Bronchial epithelial cell (primary cell): ENCODE measurements at places on chromosomes 5 and 9. TPM values are rescaled to one million over a fixed set of nuclear protein-coding genes. Genes with fewer than 3 reads are reported as not detected.
A peak's percentile ranks its signal among the peaks of the same experiment; 100 is the strongest.

RGS7BP gene
- total RNA-seq = not detected in 2 replicates

DNA sequence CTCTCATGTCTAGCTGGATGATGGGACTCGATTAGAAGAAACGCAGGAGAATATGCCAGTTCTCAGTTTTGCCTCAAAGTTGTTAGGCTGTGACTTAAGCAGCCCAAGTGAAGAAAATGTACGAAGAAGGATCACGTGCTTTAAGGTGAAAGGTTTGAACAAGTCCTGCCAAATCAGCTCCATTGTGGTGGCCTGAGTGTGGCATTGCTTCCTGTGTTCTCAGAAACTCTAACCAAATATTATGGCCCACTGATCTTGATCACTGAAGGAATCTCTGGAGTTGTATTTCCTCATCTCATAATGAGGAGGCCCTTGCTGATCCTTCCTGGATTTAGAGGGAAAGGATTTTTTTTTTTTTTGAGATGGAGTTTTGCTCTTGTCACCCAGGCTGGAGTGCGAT is 44.0 kb downstream of the OTULIN start:
- DNase-seq = no peak

DNA sequence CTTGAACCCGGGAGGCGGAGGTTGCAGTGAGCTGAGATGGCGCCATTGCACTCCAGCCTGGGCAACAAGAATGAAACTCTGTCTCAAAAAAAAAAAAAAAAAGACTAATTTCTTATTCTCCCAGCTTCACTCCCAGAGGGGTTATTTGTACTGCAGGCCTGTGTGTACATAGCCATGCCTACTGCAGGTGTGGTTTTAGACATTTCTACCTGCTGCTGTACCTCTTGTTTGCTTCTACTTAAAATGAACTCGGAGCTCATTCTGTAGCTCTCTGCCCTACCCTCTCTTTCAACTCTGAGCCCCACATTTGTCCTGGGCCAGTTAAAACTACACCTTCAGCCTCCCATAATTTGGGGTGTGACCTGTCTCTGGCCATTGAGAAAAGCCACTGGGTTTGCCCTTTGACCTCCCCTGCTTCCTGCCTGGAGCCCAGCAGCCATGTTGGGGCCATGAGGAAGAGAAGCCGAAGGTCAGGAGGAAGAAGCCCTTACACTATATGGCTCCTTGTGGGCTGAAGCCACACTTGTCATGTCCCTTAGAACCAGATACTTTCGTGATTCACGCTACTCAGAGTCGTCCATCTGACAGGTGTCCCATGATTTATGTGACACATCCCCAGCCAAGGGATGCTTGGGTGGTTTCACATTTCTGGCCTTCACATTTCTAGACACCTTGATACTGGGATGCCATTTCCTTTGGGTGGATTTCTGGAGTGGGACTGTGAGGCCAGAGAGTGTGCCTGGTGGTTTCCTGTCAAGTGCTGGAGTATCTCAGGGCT is 9.4 kb upstream of the CARD19 start:
- no peak for DNase-seq

GRCh38 chr9:129752900-129753729 is at the start of gene PTGES:
PTGES (minus strand) TSS chr9:129753042; CDS start chr9:129753012, 30 bp downstream.
- peak; percentile 59 for DNase-seq

DNA sequence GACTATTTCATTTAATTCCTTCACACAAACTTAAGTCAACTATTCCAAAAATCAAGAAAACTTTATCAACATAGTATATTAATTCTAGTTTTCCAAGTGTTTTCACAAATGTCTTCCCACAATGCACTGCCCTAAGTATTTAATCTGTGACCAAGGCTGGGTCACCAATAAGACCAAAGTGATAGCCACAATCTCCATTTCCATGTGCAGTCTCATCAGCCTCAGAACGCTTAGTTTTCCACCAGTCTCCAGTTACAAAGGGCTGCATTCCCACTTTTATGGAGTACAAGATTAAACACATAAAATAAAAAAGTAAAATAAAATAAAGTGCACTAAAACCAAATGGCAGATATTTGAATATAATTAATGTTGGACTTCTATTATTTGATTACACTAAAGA is 371.6 kb upstream of the CCNH start:
- no peak for DNase-seq
